BJ (cell line): ENCODE measurements at places on chromosomes 1 and 21.

DNA sequence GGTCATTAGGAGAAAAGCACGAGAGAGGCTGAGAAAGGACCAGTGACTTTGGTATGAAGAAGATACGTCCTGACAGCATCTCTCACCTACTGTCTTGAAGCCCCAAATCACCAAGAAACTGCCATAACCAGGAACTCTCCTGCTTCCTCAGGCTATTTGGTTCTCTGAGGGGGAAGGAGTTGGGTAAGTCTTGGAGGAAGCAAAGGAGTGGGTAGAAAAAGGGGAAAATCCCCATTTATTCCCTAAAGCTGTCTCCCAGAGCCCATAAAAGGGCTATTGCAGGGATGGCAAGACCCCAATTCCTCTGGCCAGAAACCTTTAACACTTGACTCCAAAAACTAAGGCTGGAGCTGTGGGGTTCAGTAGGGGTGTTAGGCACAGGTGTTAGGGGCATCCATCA lies 2.1 kb upstream of the PBXIP1 start:
- DNase-seq = no peak

DNA sequence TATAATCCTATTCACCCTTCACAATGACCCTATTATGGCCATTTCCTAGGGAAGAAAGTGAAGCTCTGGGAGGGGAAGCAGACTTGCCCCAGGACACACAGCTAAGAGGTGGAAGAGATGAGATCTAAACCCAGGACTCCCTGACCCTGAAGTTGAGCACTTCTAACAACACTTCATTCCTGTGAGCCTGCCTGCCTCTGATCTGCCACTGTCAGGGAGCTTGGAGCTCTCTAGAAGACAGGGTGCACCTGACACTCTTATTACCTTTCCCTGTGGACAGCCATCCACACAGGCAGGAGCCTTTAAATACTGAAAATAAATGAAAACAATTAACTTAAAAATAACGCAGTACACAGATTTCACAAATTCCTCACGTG lies 599 bp downstream of the MKNK1 start:
- no peak for DNase-seq

- no peak for DNase-seq
Observed at GRCh38 chr1:83500987-83501591, 497.8 kb downstream of the TTLL7 start.

DNA sequence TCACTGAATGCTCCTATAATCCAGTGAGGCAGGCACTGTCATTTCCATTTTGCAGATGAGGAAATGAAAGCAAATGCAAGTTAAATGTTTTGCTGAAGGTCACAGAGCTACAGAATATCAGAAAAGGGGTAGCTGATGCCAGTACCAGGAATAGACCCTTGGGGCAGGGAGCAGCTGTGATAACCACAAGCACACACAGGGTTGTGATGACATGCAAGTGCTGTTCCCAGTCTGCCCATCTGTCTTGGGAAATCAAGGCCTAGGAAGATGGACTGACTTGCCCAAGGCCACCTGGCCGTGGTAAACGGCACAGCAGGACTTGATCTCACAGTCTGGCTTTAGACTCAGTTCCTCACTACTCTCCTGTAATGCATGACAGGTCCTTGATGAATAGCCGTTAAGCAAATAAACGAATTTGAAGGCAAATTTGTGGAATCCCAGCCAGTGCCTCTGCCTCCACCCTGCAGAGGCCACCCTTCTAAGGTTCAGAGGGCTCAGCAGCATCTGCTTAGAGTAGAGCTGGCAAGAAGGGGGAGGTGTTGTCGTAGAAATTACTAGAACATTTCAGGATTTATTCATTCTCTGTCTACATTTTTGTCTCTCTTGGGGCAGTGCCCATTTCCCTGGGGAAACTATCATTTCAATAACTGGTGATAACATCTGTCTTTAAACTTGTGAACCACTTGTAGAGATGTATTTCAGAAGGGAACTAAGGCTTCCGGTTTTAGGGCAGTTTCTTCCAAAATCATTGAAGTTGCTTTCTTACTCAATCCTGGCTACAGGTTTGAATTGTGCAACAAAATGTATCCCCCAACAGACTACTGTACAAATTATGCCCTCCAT lies 53.2 kb upstream of the MRPS6 start:
- no peak for DNase-seq

- DNase-seq = no peak
Observed at GRCh38 chr1:238861342-238862066, 524.9 kb upstream of the CHRM3 start.

DNA sequence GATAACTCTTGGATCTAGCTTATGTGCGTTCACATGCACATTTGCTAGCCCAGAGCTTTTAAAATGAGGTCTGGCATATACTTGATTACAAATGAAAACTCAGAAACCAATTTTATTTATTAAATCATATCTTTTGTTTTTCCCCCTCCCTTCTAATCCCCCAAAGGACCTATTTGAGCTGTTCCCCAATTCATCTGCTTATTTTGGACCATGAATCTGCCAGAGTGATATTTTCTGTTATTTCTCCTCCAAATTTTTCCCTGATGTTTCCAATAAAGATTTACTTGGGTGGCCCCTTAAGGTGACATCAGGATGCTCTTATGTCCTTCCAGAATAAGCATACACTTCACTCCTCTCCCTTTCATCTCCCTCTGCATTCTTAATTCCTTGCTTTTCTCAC lies 123.4 kb downstream of the SYT2 start:
- no peak for DNase-seq

- DNase-seq = no peak
Observed at GRCh38 chr1:3959361-3959760, 59.3 kb upstream of the C1orf174 start.

GRCh38 chr1:55156093-55156492 lies 59.1 kb downstream of the USP24 start:
- no peak for DNase-seq

DNA sequence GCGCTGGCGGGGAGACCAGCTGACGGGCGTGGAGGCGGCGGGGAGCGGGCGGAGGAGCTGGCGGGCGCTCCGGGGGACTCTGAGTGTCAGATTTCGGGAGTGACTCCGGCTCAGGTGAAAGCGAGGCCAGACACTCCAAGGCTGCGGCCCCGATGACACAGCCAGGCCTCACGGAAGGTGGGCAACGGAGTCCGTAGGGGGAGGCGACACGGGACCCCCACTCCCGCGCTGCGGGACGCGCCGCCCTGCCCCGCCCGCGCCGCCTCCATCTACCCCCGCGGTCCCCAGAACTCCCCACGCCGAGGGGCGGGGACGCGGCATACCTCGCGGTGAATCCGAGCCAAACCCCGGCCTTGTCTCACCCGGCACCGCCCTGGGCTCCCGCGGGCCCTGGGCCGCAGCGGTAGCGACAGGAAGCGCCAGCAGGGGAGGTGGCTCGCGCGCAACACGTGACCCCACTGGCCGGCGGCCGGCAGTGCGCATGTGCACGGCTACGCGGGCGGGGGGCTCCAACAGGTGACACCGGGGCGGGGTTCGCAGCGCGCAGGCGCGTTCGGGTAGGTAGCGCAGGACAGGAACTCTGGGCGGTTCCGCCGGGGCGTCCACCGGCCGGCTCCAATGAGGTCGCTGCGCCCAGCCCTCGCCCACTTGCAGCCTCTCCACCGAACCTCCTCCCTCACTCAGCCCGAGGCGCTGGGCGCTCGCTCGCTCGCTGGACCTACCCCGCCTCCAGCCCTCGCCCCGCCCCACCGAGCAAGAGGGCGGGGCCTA lies at the start of gene CC2D1B:
Gene CC2D1B, minus strand, starts transcription at position 460 of the 771 bp plus-strand sequence. CDS start 1,585 bp downstream, outside the sequence.
- peak; percentile 86 for DNase-seq

GRCh38 chr21:36813052-36813451 lies 114.1 kb downstream of the SIM2 start:
- DNase-seq = no peak

GRCh38 chr1:199590708-199591107 lies 436.8 kb upstream of the NR5A2 start:
- no peak for DNase-seq

DNA sequence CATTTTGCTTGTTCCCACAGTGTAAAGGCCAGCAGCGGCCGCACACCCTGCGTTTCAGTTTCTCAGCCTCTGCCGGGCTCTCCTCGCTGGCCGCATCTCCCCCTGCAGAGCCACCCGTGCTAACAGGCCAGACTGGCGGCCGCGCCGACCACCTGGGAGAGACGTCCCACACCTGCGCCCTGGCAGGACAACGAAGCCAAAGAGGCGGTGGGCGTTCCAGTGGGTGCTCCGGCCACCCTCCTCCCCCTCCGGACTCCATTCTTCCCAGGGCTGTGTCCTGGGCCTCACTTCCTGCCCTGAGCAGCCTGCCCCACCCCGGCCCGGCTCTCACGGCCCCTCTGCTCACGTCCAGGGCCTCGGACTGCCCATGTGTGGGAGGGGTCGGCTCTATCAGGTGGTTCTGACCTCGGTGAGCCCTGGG lies 31.9 kb upstream of the SLC19A1 start:
- no peak for DNase-seq

- DNase-seq = no peak
Observed at GRCh38 chr1:231315887-231316286, 21.8 kb downstream of the EXOC8 start.

- no peak for DNase-seq
Observed at GRCh38 chr1:226226601-226227000, 3.1 kb downstream of the MIXL1 start.

GRCh38 chr1:7389906-7390603 lies 381.0 kb upstream of the VAMP3 start:
- no peak for DNase-seq

DNA sequence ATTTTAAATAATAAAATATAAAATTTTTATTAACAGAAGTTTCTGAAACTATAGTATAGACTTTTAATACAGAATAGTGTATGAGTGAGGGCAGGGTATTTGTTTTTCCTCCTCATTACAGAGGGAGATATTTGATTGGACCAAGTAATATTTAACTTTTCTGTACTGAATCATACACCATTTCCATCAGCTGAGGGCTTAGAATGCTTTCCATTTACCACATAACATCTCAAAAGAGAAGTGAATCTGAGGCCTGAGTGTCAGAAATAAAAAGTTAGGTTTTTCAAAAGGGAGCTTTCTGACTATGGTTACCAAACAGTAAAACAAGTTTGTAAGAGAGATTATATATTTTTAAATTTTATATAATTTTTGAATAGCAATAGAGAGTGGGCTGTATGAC lies 29.5 kb downstream of the TLCD4 start:
- DNase-seq = no peak

DNA sequence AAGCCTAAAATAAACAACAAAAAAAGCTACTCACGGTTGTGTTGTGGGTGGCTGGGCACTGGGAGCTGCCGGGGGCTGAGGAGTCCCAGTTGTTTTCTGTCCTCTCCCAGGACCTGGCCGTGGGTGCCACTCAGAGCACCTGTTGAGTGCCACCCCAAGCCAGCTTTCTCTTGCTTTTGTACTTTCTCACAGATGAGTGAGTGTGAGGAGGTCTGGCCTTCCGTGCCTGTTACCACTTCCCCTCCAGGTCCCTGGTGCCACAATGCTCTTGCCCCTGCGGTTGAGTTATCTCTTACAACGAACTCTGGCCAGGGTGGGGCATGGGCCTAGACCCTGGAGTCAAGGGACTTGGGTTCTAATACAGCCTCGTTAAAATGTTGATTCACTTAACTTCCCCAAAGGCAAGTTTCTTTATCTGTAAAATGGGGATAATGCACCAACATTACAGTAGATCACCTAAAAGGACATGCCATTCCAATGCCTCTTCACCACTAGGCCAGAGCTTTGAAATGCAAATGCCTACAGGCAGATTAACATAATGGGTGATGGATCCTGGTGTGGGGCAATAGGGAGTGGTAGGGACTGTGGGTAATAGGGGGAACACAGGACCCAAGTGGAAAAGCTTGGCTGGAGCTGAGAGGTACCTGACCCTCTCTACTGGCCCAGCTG lies at the start of gene CNR2:
Gene CNR2, minus strand, starts transcription at position 151 of the 669 bp plus-strand sequence. CDS start 37,745 bp downstream, outside the sequence.
- no peak for DNase-seq

- DNase-seq = no peak
Observed at GRCh38 chr1:6177681-6178380, 2.3 kb downstream of the CHD5 start.

DNA sequence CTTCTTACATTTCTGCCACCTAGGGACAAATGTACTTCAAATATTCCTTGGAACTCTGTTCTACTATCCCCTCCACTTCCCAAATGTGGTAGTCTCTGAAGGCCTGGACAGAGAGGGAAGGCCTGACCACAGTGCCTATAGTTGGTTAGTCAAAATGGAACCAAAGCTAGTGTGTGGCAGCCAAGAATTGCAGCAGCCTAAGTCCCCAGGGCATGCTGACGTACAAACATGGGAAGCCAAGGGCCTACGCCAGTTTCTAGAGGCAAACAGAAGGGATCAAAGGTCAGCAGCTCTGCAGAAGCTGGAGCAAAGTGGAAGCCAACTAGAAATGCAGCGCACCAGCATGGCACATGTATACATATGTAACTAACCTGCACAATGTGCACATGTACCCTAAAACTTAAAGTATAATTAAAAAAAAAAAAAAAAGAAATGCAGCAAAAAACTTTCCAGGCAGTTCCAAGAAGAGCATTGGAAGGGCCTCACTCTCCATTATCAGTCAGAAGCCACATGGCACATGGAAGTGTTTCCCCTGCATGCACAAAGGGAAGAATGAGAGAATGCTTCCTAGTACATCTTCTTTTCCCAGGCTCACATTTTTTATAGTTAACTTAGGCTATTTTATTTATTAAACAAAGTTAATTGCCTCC lies 39.4 kb upstream of the GADD45A start:
- no peak for DNase-seq

DNA sequence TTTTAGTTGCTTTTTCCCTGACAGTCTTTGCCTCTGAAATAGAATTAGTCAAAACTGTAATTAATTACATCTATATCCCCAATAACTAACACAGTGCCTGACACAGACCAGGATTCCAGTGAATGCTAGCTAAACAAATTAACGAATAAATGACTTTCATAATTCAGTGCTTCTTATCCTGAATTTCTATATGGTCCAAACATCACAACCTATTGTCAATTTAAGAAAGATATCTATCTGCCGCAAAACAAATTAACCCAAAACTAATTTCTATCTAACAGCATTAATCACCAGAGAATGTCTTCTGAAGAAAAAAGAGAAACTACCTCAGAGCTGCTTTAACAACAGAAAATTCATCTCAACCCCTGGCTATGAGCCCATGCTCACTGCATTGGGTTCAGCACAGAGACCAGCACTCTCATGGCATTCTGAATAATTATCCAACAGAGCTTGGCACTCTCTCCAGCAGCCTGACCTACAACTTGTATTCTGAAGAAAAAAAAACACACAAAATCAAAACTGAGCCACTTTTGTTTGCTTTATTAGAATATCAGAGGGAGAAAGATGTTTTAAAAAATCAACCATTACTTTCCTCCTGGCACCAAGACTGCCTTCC lies 547.3 kb upstream of the BEND5 start:
- no peak for DNase-seq

DNA sequence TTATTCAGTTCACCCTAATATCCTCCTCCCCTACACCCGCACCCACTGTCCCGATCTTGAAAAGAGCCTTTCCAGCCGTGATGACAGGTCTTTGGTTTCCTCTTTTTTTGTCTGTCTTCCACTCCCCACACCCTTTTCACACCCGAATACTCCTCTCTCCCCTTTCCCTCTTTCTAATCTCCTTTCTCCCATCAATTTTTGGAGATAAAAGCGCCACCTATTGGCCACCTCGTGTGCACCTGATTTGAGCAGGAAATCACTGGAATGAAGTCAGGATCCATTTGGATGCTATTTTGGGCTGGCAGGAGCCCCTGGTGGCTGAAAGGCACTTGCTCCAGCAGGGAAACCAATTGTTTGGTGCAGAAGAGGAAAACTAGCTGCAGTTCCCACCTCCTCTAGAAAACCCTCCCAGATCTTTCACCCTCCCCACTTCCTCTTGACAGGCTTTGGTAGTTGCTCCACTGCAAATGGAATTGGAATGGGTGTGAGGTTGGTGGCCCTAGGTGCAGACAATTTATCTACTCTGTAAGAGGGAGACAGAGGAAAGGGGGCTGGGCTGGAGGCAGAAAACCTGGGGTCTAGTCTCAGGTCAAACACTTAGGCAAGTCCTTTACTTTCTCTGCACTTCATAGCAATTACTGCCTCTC lies 8.4 kb downstream of the FOXE3 start:
- no peak for DNase-seq

- no peak for DNase-seq
Observed at GRCh38 chr1:226666692-226667091, 72.4 kb downstream of the ITPKB start.
